ENCODE measurements at places on chromosomes 5 and 9. TPM values are rescaled to one million over a fixed set of nuclear protein-coding genes. Genes with fewer than 3 reads are reported as not detected.
A peak's percentile ranks its signal among the peaks of the same experiment; 100 is the strongest.

GRCh38 chr5:9324348-9325077, 221.4 kb downstream of the SEMA5A start:
- DNase-seq, result no peak

DNA sequence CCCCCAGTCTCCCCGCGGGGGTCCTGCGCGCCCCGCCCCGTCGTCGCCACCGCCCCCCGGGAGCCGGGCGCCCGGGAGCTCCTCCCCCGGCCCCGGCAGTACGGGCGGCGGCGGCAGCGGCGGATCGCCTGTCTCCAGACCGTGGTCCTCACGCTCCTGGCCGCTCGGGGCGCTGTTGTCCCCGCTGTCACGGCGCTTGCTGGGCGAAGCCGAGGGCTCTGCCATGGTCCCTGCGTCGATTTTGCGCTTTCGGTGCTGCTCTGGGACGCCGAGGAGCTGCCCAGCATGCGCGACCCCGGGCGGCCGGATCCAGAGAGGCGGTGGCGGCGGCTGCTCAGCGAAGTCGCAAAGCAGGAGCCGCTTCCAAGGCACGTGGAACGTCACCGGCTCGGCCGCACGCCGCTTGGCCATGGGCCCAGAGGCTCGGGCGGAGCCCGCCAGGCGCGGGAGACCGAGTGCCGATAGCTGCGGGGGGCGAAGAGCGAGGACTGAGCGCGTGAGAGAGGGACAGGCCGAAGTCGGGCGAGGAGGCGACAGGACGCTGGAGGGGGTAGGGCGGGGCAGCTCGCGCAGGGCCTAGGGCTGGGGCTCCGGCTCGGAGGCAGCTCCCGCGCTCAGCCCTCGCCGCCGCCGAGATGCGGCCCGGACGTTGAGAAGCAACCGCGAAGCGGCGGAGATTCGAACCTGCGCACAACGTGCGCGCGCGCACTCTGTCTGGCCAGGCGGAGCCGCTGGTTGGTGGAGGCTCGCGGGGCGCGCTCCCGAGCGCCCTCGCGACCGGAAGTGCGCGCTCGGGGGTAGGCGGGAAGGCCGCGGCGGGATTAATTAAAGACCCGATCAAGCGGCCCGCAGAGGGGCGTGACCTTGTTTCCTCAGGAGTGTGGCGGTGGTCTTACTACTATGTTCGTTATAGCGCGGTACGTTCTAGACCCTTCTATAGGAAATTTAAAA, at the start of gene C9orf40:
Gene C9orf40 (minus strand): TSS at position 712 of the 951 bp plus-strand sequence. CDS start 301 bp downstream, at position 411.
- peak; percentile 90 for DNase-seq

GRCh38 chr9:101119206-101119819, 90.8 kb downstream of the PLPPR1 start:
- DNase-seq, result no peak

GRCh38 chr5:139293507-139294373, at the start of gene MATR3:
MATR3 (plus strand) TSS chr5:139293740; CDS start chr5:139307416, 13,676 bp downstream.
- DNase-seq, result peak; percentile 87

- DNase-seq, result no peak
Observed at GRCh38 chr5:36733183-36733582, 126.8 kb downstream of the SLC1A3 start.

DNA sequence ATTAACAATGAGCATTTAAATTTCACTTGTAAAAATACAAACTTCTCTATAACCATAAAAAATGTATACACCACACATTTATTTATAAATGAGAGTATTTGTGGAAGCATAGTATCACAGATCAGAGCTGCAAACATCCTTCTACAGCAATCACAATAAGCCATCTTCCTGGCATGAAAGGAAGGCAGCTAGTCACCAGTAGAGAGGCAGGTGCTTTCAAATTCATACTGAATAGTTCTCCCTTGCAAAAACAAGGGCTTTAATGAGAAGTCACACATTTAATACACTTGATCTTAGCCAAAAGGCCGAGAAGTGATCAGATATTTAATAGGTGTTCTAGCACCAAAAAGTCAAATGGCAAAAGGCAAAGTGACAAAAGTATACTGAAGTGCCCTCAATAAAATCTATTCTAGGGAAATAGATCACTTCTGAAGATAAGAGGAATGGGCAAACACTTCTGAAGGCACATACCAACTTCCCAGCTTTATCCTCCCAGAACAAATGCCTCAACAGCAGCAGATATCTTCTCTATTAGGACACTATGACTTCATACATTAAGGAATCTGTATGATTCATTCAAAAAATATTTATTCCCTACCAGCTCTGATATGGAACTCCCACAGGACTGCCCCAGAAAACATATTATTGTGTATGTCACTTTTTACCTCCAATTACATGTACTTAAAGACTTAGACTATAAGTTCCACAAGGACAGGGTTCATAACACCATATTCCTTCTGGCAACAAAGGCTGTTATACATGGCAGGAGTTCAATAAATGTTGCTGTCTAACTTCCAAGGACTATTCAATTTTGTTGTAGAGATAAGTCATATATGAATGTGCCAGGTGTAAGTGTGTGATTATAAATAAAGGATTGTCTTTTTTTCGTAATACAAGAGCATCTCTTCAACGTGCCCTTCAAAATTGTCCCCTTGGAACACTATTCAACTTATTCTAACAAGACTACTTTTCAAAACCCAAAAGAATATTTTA, 31.7 kb downstream of the MAPKAP1 start:
- DNase-seq, result no peak

DNA sequence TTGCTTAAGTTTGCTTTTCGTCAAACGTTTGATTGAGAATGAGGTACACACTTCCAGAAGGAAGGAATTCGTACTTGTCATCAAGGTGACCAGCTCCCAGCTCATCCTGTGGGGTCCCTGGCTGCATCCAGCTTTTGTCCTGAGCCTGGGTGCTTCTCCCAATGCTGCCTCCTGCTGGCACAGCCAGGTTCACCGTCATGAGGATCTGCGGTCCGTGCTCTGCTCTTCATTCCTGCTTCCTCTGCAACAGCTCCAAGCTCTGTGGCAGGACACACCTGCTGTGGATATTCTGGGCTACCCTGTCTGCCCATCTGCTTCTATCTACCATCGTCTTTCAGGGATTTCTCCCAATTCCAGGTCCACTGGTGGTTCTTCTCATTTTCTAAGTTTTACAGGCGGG, 13.3 kb upstream of the UBE2QL1 start:
- no peak for DNase-seq

- DNase-seq, result no peak
Observed at GRCh38 chr5:1975898-1976765, 93.4 kb upstream of the IRX4 start.

DNA sequence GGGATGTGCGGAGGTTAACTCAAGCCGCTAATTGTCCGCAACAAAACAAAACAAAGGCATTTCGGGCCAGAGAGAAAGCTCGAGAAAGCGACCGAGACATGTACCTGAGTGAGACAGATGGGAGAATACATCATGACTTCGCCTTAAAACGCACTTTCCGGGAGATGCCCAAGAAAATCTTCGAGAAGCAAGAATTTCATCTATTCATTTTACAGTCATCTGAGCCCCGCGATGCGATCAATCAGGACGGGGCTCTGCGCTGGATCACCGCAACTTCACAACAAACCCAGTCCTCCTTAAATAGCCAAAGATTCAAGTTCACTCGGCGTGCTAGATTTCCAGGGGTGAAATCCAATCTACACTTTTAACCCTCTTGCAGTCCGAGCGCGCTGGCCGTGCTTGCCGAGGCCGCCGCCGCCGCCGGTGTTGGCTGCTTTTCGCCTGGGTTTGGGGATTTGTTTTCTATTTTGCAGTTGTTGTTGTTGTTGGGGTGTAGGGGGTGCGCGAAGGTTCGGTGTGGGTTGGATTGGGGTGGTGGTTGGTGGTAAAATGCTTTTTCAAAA, 482 bp downstream of the NFIB start:
- no peak for DNase-seq

GRCh38 chr5:74546796-74547195, 93.7 kb downstream of the ENC1 start:
- no peak for DNase-seq

GRCh38 chr9:94899464-94900221, 173.1 kb downstream of the AOPEP start:
- no peak for DNase-seq

DNA sequence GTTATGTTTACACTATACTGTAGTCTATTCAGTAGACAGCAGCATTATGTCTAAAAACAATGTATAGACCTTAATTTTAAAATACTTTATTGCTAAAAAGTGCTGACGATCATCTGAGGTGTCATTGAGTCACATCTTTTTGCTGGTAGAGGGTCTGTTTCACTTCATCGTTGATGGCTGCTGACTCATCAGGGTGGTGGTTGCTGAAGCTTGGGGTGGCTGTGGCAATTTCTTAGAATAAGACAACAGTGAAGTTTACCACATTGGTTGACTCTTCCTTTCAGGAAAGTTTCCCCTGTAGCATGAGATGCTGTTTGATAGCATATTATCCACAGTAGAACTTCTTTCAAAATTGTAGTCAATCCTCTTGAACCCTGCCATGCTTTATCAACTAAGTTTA, 150.3 kb downstream of the FBXL7 start:
- no peak for DNase-seq

Gene PCDHB8
- total RNA-seq, result not detected

Gene HRH2
- not detected for total RNA-seq

Gene NME5
- total RNA-seq, result not detected

Gene GPR150
- 0.60 TPM for total RNA-seq

Gene IRX1
- not detected for total RNA-seq

Gene LRRC19
- total RNA-seq, result not detected

Gene NIPSNAP3A
- total RNA-seq, result 22.7 TPM

Gene IGFBPL1
- total RNA-seq, result not detected

Gene MELK
- 0.76 TPM for total RNA-seq

Gene TXNDC8
- not detected for total RNA-seq

Gene NDUFA8
- 21.2 TPM for total RNA-seq

Data from activated B cell treated with CpG ODN at 0.5 μM for 24 hours (primary cell).